ENCODE measurements at places on chromosomes 1 and 21. TPM values are rescaled to one million over a fixed set of nuclear protein-coding genes. Genes with fewer than 3 reads are reported as not detected.
A peak's percentile ranks its signal among the peaks of the same experiment; 100 is the strongest.

DNA sequence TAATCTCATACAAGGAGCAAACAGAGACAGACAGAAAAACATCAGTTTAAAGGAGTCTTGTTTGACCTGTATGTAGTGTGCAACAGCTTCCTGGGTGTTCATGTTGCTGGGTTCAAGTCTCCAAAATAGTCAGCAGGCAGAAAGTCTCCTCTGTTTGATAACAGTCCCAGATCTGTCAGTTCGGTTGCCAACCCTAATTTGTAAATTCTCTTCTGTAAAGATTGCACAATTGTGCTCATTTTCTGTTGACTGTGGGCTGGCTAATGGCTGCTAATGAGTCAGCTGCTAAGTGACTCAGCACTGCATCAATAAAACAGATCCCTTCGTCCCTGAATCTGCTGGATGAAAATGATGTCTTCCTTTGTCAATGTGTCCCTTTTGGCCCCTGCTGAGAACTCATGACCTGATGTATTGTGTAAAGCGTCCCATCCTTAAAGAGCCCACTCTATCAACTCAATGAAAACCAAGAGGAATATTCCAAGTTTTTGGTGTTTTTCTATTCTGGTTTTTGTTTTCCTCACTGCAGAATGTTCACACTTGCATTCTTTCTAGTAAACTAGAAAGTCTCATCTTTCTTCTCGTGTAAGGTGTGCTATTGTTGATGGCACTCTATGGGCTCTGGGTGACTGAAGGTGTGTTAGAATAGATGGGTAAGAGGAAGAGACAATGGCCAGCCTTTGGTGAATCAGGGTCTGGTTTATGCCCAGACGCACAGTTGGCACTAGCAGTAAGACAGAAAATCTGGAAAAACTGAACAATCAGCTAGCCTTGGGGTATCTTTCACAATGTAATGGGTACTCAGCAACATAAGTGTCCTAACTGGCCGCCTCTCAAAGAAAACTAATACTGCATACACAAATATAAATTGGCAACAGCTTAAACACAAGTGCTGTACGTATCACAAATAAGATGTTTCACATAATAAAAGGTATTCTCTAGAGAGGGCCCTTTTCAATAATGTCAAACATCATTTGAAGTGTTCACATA is 75.1 kb upstream of the SIPA1L2 start:
- peak; percentile 76 for DNase-seq

DNA sequence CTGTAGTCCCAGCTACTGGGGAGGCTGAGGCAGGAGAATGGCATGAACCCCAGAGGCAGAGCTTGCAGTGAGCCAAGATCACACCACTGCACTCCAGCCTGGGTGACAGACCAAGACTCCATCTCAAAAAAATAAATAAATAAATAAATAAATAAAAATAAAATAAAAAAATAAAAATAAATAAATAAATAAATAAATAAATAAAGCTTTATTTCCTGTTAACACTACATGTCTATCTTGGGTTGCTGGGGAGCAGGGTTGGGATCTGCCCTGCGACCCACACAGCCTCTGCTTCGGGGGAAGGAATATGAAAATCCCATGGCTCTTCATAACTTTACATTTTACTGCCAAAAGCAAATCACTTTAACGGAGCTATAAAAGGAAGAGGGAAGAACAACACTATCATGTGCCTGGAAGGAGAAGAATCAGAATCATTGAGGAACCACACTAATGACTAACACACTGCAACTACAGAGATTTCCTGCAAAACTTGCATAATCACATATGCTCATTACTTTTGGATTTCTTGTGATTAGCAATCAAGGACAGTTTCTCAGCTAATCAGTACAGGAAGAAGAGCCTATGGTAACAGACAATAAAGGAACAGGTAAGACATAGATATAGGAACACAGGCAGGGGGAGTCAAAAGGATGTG is 72.8 kb upstream of the CD55 start:
- no peak for DNase-seq

The EXTL1 gene
- 0.17 TPM for total RNA-seq

DNA sequence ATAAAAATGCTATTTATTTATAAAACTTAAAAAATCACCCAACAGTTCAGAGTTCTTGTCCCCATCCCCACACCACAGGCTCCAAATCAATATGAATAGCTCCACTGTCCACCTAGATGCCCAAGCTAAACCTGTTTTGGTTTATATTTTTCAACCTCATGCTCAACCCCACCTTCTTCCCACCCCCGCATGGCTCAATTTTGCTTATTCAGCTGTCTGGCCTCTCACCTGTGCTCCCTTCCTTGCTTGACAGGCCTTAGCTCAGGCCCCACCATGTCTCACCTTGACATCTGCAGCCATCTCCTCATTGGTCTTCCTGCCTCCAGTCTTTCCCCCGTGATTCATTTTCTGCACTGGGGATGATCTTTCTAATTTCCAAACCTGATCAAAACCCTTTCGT is 17.8 kb downstream of the COA7 start:
- DNase-seq: no peak

The NUDT17 gene
- 4.9 TPM for total RNA-seq

GRCh38 chr1:183023146-183023600 is at the start of gene LAMC1:
LAMC1 (plus strand) TSS chr1:183023420; CDS start chr1:183023717, 297 bp downstream.
- DNase-seq: peak; percentile 95

- no peak for DNase-seq
Measured at GRCh38 chr1:22760455-22760854, 49.8 kb downstream of the EPHB2 start.

DNA sequence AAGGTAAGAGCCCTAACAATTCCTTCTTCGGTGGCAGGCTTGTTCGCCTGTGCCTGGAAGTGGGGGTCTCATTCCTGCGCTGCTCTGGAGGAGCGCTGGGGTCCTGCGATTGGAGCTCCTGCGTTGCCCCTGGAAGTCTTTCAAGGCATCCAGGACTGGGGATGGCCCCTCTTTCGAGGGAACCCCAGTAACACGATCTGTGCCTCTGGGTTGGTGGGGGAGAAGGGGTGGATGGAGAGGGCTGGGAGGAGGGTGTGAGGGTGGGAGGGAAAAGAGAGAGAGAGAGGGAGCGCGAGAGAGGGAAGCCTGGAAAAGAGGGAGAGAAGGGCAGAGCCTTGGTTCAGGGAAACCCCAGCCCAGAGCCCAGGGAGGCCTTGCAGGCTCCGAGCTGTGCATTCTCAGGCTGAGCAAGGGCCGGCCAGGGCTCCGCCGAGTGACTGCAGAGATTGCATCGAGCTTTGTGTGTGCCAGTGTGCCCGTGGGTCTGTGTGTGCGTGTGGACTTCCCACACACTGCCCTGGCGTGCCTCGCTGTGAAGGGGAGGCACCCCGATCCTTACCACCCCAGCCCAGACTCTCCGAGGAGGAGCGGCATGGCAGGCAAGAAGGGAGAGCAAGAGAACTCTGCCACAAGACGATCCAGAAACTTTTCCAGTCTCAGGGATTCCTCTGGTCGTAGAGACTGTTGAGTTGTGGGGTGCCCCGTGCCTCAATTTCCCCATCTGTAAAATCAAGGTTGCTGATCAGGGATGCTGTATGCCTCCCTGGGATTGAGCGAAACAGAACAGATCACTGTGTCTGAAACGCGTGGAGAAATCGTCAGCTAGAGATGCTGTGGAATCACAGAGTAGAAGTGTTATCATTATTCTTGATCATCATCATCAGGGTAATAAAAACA is 619 bp downstream of the BCL9 start:
- DNase-seq: peak; percentile 69

- peak; percentile 46 for DNase-seq
Measured at GRCh38 chr1:39955547-39956539, 898 bp downstream of the MFSD2A start.

- no peak for DNase-seq
Measured at GRCh38 chr1:44867801-44868200, 24.7 kb upstream of the PTCH2 start.

GRCh38 chr1:11314959-11315358 is 42.0 kb downstream of the UBIAD1 start:
- DNase-seq: peak; percentile 47

DNA sequence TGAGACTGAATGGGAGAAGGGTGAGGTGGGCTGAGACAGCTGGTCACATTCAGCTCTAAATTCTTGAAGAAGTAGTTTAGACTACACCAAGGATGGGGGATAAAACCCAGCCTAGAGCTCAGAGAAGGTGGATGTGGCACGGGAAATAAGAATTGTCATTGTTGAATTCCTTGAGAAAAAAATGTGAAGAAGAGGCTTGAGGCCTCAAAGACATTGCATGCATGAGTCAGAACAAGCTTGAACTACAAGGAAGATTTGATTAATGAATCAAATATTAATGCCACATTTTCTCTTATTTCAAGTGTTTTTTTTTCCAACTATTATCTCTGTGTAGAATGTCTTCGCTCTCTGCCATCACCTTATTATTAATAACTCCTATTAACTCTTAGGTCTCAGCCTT is 58.9 kb downstream of the MAP3K7CL start:
- no peak for DNase-seq

DNA sequence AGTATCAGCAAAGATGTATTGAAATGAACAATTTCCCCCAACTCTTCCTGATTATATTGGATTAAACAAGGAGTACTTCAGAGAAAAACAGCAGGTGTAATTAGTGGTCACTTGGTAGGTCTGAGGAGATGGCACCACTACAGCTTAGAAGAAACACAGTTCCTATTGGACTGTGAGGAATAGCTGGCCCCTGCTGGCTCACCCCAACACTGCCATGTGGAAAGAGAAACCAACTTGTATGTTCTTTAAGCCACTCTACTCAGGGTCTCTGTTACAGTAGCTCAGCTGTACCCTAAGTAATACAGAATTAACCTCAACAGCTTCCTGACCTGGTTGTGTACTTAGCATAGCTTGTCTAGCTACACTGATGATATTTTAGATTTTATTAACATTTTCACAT is 26.5 kb upstream of the MTR start:
- no peak for DNase-seq

DNA sequence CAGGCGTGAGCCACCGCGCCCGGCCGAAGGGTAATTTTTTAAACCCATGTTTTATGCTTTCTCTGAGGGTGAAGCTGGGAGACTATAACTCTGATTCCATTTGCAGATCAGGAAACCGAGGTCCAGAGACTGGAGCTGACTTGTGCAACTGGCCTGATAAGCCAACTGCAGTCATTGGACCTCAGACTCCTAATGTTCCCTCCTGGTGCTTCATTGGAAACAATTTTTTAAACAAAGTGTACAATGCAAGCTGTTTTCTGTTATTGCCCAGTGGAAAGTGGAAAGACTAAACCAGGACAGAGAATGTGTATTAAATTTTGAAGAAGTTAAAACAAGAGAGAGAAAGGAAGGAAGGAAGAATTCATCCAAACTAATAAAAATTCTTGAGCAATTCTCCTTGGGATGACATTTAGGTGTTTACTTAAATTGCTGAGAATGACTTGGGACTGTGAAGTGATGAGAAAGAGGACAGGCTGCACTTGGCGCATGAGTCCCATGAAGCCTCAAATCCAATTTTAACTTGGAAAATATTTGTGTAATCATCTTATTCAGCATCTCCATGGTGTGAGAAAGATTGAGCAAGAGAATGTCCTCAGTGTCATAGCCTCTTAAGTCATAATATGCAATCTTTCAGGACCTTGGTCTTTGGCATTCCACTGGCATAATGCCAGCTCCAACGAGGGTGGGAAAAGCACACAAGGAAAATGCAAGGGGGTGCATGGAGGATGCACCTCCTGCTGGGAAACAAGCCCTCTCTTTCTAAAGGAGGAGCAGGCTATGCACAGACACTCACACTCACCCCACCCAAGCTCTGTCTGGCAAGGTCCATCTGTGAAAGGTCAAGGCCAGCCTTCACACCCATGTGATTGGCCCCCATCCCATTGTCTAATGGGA is 342.0 kb downstream of the SIPA1L2 start:
- no peak for DNase-seq

The LCK gene
- total RNA-seq: 0.40 TPM

DNA sequence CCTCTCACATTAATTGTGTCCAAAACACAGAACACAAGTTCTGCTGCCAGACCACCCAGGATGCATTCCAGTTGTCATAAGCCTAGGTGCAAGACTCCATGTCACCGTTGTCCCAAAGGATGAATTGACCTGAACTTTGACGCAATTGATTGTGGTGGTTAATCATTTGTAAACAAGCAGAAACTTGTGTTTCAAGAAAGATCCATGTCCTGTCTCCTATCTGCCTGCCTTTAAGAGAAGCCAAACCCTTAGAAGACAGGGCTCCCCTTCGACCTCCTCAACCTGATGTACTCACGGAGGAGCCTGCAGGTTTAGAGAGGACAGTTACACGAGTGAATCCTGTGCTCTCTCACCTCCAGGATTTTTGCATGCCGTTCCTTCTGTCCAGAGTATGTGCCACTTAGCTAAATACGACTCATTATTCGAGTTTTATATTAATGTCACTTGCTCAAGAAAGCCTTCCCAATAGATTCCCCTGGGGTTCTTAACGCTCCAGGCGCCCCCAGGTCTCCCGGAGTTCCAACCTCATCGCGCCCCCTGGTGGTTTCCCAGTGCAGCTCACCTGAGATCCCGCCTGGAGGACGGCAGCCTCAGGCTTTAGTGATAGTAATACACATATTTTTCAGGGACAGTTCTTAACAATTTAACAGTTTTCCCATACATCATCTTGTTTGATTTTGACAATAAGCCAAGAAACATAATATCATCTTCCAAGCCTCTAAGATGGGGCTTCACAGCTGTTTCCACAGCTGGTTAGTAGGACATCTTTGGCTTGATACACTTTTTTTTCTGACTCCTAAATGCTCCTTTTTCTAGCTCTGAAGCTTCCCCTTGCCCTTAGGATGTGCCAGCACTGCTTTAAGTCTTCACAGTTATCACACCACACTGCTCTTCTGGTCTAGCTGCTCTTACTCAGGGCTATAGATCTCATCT is 2.4 kb upstream of the C8B start:
- peak; percentile 54 for DNase-seq

- DNase-seq: no peak
Measured at GRCh38 chr21:39575775-39576174, 37.0 kb upstream of the B3GALT5 start.

The APOBEC4 gene
- not detected for total RNA-seq

GRCh38 chr1:167003711-167004110 is 14.6 kb downstream of the MAEL start:
- DNase-seq: no peak

GRCh38 chr1:116981521-116982037 is 20.0 kb upstream of the CD101 start:
- DNase-seq: no peak

Measured in hepatocyte (in vitro differentiated cells).